Activated B cell treated with CpG ODN at 0.5 μM for 24 hours (primary cell): ENCODE measurements at places on chromosomes 6 and 20. TPM values are rescaled to one million over a fixed set of nuclear protein-coding genes. Genes with fewer than 3 reads are reported as not detected.

DNA sequence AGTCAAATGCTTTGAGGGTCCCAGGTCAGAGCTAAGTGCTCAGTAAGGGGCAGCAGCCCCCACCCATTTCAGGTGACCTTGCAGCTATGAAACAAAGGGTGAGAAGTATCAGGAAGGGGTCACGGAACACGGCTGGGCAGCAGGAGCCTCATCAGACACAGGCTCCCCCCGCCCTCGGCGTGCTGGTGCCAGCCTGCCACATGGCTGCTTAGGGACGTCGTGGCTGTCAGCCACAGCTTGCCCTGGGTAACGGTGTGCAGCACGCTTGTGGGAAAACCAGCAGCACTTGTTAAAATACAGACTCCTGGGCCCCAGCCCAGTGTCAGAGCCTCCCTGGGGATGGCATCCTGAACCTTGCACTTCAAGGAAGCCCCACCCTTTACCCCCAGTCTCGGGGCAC is 39.3 kb downstream of the SSR1 start:
- H3K27ac ChIP-seq, result no peak overlapping the region
- DNase-seq, result no peak
- H3K36me3 ChIP-seq, result peaks cover 2% of the 10 kb centered on the region
- peaks cover 2% of the 10 kb centered on the region for H3K27me3 ChIP-seq
- H3K4me3 ChIP-seq, result no peak overlapping the region

- DNase-seq, result no peak
- H3K36me3 ChIP-seq, result no peaks in the 10 kb centered on the region
- no peak overlapping the region for H3K27ac ChIP-seq
Measured at GRCh38 chr6:96995903-96996302, 71.4 kb downstream of the KLHL32 start.

DNA sequence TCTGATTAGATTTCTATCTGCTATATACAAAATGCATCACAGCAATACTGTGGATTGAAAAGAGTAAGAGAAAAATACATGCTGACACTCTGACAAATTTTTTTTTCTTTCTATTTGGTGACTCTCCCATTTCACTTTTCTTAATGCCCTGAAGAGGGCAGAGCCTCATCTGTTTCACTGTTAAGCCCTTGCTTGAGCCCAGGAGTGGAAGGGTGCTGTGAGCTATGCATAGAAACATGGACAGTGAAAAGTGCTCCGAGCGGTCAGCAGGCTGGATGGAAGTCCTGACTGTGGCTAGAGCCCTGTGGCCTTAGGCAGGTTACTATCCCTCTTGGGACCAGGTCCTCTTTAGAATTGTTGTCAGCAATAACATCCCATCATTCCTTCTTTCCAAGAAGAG is 17.4 kb upstream of the CSE1L start:
- no peak overlapping the region for H3K4me3 ChIP-seq
- H3K27me3 ChIP-seq, result no peaks in the 10 kb centered on the region
- H3K27ac ChIP-seq, result no peak overlapping the region

DNA sequence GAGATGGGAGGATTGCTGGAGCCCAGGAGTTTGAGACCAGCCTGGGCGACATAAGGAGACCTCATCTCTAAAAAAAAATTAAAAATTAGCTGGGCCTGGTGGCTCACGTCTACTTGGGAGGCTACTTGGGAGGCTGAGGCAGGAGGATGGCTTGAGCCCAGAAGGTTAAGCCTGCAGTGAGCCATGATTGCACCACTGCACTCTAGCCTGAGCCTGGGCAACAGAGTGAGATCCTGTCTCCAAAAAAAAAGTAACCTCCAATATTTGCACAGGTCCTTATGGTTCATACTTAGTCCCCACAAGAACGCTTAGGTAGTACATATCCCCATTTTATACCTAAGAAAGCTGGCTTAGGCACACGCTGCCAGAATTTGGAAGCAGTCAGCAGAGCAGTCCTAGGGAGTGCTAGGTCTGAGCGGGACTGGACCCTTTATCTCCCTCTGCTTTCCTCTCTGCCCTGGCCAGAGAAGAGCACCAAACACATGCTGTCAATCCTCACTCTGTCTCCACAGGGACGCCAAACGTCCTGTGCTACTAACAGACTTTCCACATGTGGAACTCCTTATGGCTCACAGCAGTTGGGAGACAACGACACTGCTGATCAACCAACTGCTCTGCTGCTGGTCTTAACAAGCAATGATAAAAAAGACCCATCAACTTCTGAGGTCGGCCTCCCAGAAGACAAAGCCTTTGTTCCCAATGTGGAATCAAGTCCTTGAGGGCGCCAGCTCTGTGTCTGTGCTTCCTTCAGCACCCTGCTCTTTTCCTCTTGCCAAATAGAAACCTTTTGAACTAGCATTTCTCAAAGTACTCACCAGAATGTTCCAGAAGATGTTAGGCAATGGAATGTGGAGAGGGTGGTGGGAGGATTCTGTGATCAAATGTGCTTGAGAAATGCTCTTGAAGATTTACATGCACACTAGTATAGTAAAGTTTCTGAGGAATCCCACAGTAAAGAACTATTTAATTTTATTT is 226.3 kb upstream of the DTNBP1 start:
- H3K36me3 ChIP-seq, result no peaks in the 10 kb centered on the region
- no peak for DNase-seq
- H3K27ac ChIP-seq, result no peak overlapping the region
- H3K27me3 ChIP-seq, result no peaks in the 10 kb centered on the region
- no peak overlapping the region for H3K4me3 ChIP-seq
- H3K4me1 ChIP-seq, result peaks cover 27% of the 10 kb centered on the region

DNA sequence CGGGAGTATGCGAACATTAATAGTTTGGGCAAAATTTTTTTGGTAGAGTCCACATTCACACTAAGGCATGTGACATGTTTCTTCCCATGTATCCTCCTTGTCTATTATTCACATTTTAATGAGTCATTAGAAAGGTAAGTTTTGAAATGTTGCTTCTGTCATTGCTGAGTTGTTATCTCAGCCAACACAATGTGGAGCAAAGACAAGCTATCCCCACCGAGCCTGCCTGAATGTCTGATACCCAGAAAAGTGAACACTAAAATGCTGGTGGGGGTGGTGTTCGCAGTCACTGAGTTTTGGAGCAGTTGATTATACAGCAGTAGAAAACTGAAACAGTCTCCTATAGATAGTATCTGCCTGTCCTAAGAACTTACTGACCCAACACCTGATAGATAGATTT is 68.3 kb upstream of the ASF1A start:
- no peaks in the 10 kb centered on the region for H3K4me1 ChIP-seq
- peaks cover 73% of the 10 kb centered on the region for H3K36me3 ChIP-seq
- no peak overlapping the region for H3K4me3 ChIP-seq
- no peak for DNase-seq

DNA sequence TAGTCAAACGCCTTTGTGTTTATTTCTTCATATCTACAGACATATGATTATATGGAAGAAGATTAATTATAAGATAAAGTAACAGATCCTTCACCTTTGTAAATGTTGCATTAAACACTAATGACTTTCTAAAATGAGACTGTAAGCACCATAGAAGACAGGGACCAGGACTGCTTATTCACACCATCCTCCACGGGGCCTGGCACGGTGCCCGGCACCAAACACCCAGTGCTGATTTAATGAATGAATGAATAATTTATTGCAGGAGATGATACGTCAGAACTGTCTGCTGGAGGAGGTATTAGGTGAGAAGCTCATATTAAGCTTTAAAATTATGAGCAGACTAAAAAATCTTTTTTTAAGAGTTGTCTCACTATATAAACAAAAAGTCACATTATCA is 88.3 kb downstream of the SLX4IP start:
- peaks cover 12% of the 10 kb centered on the region for H3K4me1 ChIP-seq
- H3K36me3 ChIP-seq, result peaks cover 18% of the 10 kb centered on the region
- H3K27ac ChIP-seq, result no peak overlapping the region
- no peak for DNase-seq
- H3K4me3 ChIP-seq, result no peak overlapping the region

DNA sequence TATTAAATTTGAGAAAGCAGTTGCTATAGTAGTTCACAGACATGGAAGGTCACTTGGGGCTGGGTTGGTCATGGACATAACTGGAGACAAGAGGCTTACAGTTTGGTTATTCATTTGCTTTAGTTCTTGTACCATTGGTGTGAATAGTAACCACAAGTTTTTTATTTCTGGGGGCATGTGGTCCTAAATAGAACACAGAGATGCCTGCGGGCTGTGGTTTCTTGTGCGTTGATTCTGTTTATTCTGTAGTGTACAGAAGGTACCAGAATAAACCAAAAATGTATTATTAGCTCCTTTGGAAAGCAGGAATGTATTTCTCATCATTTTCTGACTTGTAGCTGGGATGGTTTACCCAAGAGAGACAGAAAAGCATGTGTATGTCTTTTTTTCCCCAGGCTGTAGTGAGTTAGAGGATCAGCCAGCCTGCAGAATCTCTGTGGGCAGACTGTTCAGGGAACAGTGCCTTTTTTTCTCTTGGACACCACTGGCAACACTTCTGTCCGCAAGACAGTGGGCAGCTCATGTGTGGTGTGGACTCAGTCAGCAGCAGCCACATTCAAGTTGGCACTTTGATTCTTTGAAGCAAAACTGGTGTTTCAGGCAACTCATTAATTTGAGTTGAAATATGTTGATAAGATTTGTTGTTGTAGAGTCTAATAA is 122.1 kb downstream of the LRRC1 start:
- H3K27me3 ChIP-seq, result no peaks in the 10 kb centered on the region
- no peak overlapping the region for H3K4me3 ChIP-seq
- no peak overlapping the region for H3K27ac ChIP-seq
- peaks cover 52% of the 10 kb centered on the region for H3K36me3 ChIP-seq
- peaks cover 2% of the 10 kb centered on the region for H3K4me1 ChIP-seq

DNA sequence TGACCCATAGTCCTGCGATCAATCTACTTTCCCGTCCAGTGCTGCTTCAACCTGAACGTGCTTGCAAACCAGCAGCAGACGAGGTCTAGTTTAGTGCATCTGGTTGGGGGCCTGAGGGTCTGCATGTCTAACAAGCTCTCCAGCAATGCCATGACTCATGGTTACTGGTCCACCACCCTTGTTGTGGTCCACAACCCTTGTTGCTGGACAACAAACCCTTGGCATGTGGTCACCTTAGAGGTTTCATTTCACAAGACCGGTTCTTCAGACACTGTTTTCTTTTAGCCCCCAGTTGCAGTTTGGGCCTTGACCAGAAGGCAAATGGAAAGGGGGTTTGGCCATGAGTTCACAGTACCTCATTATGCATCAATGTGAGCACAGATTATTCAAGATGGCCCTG is 424.8 kb downstream of the QKI start:
- no peak overlapping the region for H3K27ac ChIP-seq
- no peaks in the 10 kb centered on the region for H3K4me1 ChIP-seq
- H3K36me3 ChIP-seq, result no peaks in the 10 kb centered on the region
- no peak overlapping the region for H3K4me3 ChIP-seq

- peaks cover 25% of the 10 kb centered on the region for H3K4me1 ChIP-seq
- H3K36me3 ChIP-seq, result peaks cover 3% of the 10 kb centered on the region
- DNase-seq, result no peak
- no peak overlapping the region for H3K27ac ChIP-seq
Measured at GRCh38 chr20:15336536-15336935, 999.1 kb upstream of the FLRT3 start.

DNA sequence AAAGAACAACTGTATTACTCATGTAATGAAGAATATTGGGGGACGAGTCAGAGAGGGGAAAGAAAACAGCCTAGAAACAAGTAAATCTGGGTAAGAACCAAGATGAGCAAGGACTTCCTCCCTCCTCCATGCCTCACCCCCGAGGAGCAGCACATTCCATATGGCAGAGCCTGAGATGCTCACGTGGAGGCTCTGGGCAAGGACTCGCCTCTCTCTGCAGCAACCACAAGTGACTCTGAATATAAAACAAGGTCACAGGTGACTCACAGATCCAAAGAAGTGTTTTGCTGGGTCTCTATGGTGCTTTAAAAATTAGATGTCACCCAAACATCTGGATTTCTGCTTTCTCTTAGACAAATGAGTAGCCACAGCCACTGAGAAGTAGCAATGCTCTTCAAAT is 453.0 kb upstream of the SULF2 start:
- DNase-seq, result no peak
- no peak overlapping the region for H3K27ac ChIP-seq
- peaks cover 9% of the 10 kb centered on the region for H3K27me3 ChIP-seq
- H3K4me3 ChIP-seq, result no peak overlapping the region
- H3K36me3 ChIP-seq, result no peaks in the 10 kb centered on the region

DNA sequence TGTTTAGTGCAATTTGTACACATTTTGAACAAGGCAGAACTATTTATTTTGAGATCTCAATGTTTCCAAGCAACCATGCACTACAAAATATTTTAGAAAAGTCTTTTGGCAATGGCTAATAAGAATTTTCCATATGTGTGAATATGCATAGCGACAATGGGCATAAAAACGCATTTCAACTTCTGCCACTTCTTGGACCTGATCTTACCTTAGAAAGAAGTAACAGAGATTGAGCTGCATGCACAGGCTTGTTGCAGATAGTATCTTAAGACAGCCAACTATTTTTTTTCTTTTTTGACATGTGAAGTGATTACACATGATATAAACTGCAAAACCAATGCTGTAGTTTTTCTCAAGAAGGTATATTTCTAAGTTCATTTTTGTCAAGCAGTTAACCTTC is 210.4 kb upstream of the PHACTR1 start:
- DNase-seq, result no peak
- H3K4me3 ChIP-seq, result no peak overlapping the region
- no peaks in the 10 kb centered on the region for H3K4me1 ChIP-seq

- H3K4me1 ChIP-seq, result no peaks in the 10 kb centered on the region
- H3K4me3 ChIP-seq, result no peak overlapping the region
- H3K27ac ChIP-seq, result no peak overlapping the region
- no peaks in the 10 kb centered on the region for H3K36me3 ChIP-seq
- no peak for DNase-seq
Measured at GRCh38 chr6:43848671-43849391, 78.8 kb downstream of the VEGFA start.

DNA sequence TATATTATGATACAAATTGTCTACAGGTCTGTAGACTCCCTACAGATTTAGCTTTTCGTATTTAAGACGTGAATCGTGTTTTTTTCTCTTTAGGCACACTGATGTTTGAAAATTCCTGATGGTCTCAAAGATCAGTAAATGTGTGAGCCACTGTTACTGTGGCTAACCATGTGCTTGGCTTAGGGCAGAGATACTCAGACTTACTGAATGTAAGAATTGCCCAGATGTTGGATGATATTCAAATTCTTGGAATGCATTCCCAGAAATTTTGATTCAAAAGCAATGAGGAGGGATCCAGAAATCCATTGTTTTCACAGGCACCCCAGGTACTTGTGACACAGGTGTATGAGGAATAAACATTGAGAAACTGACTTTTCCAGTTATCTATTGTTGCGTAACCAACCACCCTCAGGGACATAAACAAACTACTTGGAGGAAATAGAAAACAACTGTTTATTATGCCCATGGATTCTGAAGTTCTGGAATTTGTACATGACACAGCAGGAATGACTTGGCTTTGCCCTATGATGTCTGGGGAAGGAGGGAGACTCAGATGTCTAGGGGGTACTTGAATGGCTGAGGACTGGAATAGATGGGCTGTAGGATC is 339.6 kb upstream of the CITED2 start:
- DNase-seq, result no peak
- no peaks in the 10 kb centered on the region for H3K36me3 ChIP-seq
- no peak overlapping the region for H3K4me3 ChIP-seq

- no peaks in the 10 kb centered on the region for H3K27me3 ChIP-seq
- H3K36me3 ChIP-seq, result no peaks in the 10 kb centered on the region
- H3K27ac ChIP-seq, result no peak overlapping the region
- H3K4me3 ChIP-seq, result no peak overlapping the region
- DNase-seq, result no peak
- H3K4me1 ChIP-seq, result no peaks in the 10 kb centered on the region
Measured at GRCh38 chr20:14723614-14724013, 386.2 kb upstream of the FLRT3 start.

GRCh38 chr6:903761-904160 is 210.8 kb upstream of the EXOC2 start:
- peaks cover 1% of the 10 kb centered on the region for H3K27me3 ChIP-seq
- DNase-seq, result no peak

NRSN1 gene
- total RNA-seq, result not detected in 2 replicates
